ENCODE measurements at places on chromosomes 13 and 19.

GRCh38 chr19:18796239-18796638 lies 5.1 kb upstream of the COMP start:
- DNase-seq: no peak

DNA sequence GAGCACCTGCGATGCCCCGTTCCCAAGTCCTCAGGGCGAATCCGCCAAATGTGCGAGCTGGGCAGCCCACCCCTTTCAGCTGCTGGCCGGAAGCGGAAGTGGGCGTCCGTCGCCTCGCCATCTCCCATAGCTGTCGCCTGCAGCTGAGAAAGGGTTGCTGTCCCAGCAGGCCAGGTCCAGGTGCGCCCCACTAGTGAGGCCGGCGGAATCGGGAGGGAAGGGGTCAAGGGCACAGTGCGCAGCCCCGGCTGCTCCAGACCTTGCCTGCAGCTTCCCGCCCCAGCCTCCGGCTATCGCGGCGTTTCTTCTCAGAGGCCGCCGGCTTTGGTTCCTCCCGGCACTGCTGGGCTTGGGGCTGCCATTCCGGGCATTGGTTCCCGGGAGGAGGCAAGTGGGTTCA lies at the start of gene ZNF177:
Gene ZNF177 (plus strand): TSS at position 109 of the 400 bp plus-strand sequence. CDS start 15,299 bp downstream, outside the sequence.
- DNase-seq: peak; percentile 74

- peak; percentile 54 for DNase-seq
Observed at GRCh38 chr19:47310819-47311218, 1.2 kb downstream of the C5AR1 start.

DNA sequence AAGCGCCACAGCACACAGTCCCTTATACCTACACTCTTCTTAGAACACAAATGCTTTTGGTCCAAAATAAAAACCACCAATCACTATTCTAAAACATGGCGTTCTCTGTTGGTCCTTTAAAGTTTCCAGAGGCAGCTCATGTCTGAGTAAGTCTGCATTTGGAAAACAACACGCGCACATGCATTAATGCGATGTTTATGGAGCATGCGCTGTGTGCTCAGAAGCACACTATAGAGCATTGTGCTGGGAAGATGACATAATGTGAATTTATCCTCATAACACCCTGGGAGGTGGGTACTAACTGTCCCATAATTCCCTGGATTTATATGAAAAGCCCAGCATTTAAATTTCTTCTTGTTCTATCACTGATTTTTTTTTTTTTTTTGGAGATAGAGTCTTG lies 10.7 kb downstream of the ZNF682 start:
- DNase-seq: no peak

DNA sequence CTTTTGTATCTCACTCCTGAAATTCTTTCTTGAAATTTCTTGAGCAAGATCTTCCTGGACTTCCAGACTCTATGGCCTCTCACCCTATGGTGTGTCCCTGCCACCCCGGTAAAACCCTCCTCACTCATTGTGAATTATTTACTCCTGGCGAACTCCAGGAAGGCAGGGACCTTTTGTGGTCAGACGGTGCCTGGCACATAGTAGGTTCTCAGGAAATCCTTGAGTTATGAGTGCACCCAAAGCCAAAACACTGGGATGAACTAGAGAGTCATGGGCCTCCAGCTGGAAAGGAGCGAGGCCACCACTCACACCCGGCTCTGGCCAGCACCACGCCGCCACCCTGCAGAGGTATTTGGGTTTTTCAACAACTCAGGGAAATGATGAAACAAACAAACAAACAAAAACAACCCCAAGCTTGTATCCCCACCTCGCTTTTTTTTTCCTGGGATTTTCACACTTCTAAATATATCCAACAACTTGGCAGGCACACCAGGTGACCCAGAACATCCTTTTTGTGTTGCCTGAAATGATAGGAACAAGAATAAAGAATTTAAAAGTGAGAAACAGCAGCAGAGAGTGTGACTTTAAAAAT lies 11.2 kb downstream of the HPN start:
- DNase-seq: no peak

GRCh38 chr19:10819124-10820060 lies 16.6 kb downstream of the TMED1 start:
- no peak for DNase-seq

DNA sequence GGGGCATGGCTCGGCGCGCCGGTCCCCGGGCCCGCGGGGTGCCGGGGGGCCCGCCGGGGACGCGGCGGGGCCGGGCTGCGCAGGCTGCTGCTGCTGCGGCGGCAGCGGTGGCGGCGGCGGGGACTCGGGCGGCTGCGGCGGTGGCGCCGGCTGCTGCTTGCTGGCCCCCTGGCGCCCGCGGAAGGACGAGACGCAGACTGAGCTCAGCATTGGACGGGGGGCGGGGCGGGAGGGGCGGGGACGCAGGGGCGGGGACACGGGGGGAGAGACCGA lies 368 bp downstream of the KCNC3 start:
- DNase-seq: no peak

DNA sequence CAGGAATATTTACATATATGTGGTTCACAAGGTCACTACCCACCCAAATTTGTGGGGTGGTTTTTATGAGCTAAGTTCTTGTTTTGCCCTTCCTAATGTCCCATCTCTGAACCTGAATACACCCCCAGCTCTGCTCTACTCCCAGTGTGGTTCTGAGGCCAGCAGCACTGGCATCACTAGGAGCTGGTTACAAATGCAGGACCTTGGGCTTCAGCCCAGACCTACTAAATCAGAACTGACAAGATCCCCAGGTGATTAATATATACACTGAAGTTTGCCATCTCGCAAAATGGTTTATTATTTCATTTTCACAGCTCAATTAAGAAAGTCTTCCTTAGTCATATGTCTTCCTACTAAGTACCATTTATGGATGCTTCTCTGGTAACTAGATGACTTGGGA lies 67.9 kb downstream of the FOXO1 start:
- DNase-seq: no peak

DNA sequence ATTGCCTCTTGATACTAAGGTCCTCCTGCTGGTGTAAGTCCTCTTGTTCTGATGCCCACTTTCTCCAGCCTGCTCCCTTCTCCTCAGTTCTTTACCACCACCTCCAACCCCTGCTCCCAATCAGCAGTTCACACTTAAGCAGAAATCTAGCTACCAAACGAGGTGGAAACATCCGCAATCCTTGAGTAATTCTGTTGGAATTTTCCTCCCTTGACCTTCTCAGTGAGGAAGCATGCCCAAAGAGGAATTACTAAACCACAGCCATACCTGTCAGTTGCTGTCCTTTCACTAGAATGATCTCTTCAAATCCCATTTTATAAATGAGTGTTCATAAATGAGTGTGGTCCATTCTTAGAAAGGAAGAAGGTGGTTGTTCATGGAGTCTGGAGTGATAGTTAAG lies 289.9 kb downstream of the DACH1 start:
- DNase-seq: no peak

DNA sequence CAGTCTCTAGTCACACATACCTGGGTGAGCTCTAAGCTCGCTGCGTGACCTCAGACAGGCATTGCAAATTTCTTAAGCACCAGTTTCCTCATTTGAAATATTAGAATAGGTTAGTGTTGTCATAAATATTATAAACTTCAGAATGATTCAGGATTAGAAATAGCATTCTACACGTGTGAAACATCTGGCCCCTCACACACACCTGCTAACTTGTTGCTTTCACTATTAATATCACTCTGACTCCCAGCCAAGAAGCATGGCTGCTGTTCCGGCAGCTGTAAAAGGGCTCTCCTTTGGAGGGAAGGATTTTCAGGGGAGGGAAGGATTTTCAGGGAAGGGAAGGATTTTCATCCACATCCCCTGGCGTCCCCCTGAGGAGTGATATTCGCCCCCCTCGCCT lies 161.3 kb upstream of the GPR12 start:
- no peak for DNase-seq

DNA sequence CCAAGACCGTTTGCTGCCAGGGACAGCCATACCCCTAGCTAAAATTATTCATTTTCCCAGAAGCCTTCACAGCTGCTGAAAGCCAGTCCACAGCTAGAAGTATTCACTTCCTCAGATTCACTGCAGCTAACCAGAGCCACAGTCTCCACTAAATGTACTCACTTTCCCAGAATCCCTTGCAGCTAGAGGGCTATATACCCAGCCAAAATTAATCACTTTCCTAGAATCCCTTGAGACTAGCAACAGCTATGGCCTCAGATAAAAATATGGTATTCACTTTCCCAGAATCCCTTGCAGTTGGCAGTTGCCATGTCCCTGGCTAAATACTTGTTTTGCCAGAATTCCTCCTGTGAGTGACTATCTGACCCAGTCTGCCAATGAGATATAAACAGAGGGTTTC lies 13.8 kb upstream of the MEIS3 start:
- no peak for DNase-seq

DNA sequence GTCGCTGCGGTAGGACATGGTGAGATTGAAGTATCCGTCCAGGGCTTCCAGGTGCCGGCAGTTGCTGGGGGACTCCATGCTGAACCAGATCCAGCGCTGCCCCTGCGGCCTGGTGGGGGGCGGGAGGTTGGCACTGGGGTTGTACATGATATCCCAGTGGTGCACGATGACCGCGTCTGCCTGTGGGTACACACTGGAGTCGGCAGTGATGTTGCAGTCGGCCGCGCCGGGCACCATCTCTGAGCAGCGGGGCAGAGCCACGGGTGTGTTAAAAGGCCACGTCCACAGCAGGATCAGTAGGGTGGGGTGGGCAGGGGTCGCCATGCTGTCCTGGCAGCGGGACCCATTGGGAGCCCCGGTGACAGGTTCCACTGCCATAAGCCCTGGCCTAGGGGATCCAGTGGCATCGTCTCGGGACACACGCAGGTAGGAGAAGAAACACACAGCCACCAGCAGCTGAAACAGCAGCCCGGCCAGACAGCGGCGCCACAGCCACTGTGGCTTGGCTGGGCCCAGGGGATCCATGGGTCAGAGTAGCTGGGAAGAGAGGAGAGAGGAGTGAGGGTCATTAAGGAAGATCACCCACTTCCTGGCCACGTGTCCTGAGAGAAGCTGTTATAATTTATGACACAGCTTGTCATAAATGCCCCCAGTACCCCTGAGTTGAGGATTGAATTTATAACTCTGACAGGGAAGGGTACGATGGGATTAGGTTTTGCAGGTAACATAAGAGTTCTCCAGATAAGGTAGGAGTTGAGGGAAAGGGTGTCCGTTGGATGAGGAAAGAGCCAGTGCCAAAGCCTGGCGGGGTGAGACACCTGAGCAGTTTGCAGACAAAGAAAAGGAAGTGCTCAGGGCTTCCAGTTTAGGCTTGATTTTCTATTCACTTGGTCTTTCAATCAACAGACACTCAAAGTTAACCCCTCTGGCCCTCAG lies 2.9 kb downstream of the FUT5 start:
- no peak for DNase-seq

GRCh38 chr19:12098040-12098439 lies 33.5 kb downstream of the ZNF844 start:
- no peak for DNase-seq

- DNase-seq: no peak
Observed at GRCh38 chr19:19075126-19075525, 11.3 kb downstream of the SLC25A42 start.

- DNase-seq: no peak
Observed at GRCh38 chr13:29379281-29379680, 216.2 kb downstream of the SLC7A1 start.

GRCh38 chr13:41452462-41452861 lies 4.9 kb upstream of the RGCC start:
- no peak for DNase-seq

GRCh38 chr13:110593430-110594130 lies 21.8 kb upstream of the NAXD start:
- peak; percentile 81 for DNase-seq

GRCh38 chr19:10517760-10518443 lies 655 bp upstream of the S1PR5 start:
- peak; percentile 46 for DNase-seq

DNA sequence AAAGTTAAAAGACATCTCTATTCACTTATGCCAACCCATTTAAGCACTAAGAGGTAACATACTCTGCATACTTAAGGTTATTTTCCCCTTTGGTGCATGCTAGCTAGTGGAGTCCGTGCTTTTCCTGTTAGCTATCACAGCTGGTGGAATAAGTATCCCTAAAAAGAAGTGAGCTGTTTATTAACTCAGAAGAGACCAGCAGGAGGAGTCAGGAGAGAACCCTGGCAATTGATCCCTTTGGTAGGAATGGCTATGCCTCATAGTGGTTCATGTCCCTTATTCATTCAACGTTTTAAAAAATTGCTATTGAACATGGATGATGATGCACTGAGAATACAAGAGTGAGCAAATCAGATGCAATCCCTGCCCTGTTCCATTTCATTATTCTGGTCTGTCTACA lies 12.4 kb upstream of the NEK5 start:
- peak; percentile 59 for DNase-seq

GRCh38 chr13:67229481-67230403 lies at the start of gene PCDH9:
PCDH9 (minus strand) TSS chr13:67230336; CDS start chr13:67228440, 1,896 bp downstream.
- peak; percentile 67 for DNase-seq

DNA sequence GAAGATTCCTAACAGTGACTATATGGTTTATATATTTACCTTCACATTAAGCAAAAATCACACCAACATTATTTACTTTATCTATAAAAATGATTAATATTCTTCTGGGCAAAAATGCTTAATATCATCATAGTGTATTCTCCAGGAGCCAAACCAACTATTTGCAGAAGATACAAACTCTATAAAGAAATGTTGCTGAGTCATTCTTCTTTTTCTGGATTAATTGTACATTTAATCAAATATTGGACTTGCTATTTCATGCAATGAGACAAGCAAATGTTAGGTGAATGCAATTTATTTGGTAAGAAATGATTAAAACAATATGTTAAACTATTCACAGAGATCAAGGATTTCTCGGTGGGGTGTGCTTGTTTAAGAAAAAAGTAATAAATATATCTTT lies 1075.8 kb downstream of the PCDH9 start:
- no peak for DNase-seq

DNA sequence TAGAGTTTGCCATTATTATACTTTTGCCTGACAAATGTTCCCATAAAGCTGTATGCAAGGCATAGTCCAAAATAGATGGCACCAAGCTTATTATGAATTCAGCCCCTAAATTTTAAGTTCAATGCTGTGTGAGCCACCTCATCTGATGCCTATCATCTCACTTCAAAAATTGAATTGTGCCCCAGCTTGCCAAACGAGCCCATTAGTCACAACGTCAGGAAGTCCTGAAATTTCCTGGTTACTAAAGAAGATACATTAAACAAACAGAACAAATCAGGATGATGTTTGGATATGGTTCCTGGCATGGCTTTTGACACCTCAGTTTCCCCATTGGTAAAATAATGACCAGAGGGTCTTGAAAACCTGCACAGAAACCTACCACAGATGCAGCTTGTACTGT lies 147.5 kb upstream of the SOX21 start:
- DNase-seq: no peak

DNA sequence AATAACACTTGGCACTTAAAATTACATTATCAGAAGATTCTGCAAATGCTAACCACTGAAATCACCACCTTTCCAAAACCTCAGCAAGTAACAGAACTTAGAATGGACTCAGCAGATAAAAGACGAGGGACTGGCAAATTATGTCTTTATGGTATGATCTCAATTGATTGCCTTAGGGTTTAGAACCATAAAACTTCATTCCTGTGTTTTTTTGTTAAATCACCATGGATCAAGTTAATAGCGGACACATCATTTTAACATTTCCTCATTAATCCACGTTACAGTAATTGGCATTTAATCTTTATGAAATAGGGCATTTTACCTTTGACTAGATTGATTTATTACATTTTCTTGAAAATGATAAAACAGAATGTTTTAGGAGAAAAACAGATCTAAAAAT lies 2070.3 kb downstream of the PCDH9 start:
- DNase-seq: no peak

GRCh38 chr13:109593230-109593629 lies 193.2 kb downstream of the IRS2 start:
- no peak for DNase-seq

GRCh38 chr13:66266761-66267160 lies 963.4 kb downstream of the PCDH9 start:
- no peak for DNase-seq

Measured in NCI-H82 (cell line).